ENCODE measurements at places on chromosomes 7 and 10. TPM values are rescaled to one million over a fixed set of nuclear protein-coding genes. Genes with fewer than 3 reads are reported as not detected.

DNA sequence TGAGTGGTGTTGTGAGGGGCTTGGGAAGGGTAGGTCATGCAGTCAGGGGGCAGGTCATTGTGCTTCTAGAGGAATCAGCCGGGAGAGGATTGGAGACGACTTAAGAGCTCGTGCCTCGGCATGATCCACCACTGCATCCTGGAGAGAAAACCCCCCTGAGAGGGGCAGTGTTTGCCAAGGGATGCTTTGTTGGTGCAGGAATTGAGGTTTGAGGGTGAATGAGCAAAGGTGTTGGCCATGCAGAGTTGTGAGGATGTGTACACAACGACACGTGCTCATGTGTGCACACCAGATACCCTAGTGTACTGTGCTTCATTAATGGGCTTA is 85.6 kb upstream of the ANLN start:
- H3K4me3 ChIP-seq: no peak overlapping the region
- H3K36me3 ChIP-seq: peaks cover 1% of the 10 kb centered on the region
- no peak for DNase-seq
- no peak overlapping the region for H3K27ac ChIP-seq

GRCh38 chr10:110269374-110270318 is 35.1 kb downstream of the SMNDC1 start:
- H3K36me3 ChIP-seq: no peaks in the 10 kb centered on the region
- peaks cover 27% of the 10 kb centered on the region for H3K4me1 ChIP-seq
- H3K4me3 ChIP-seq: no peak overlapping the region
- H3K27me3 ChIP-seq: no peaks in the 10 kb centered on the region

DNA sequence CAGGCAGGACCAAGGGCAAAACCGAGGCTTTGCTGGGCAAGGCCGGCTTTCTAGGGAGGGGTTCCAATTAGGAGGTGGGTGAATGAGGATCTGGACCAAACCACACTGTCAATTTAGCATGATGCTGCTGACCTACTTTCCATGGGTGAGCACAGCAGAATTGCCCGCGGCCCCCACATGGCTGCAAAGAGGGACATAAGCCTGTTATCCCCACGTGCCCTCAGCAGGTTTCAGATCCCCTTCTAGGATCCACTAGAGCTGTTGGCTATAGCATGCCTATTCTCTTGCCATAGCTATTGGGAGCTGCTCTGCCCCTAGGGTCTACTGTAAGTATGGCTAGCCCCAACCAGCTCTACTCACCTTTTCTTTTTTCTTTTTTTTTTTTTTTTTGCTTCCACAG is 102.8 kb downstream of the COL13A1 start:
- H3K36me3 ChIP-seq: no peaks in the 10 kb centered on the region
- peaks cover 14% of the 10 kb centered on the region for H3K4me1 ChIP-seq
- no peak for DNase-seq
- H3K4me3 ChIP-seq: no peak overlapping the region
- peaks cover 19% of the 10 kb centered on the region for H3K27me3 ChIP-seq
- H3K27ac ChIP-seq: no peak overlapping the region

DNA sequence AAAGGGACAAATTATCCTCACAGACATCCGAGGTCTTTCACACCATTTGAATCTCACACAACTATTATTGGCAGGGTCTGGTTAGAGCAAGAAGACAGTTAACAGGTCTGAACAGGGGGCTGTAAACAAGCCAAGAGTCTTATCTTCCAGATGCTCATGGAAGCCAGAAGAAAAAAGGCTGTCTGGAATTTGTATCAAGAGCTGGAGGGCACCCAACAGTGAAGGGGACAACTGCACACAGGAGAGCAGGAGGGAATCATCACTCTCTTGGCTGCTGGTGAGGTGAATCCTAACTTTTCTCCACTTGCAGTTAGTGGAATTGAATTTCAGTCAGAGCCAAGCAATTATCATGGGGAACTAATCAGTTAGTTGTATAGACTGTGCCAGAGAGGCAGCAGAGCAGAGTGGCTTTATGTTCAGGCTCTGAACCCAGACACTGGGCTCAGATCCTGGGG is 880.2 kb upstream of the AUTS2 start:
- H3K27ac ChIP-seq: no peak overlapping the region
- no peak overlapping the region for H3K4me3 ChIP-seq
- DNase-seq: no peak
- H3K4me1 ChIP-seq: peaks cover 1% of the 10 kb centered on the region
- no peaks in the 10 kb centered on the region for H3K36me3 ChIP-seq

Gene FZD8
- 27.4 TPM for total RNA-seq

All from progenitor cell of endocrine pancreas (in vitro differentiated cells).